Omental fat pad (tissue), 4 donors: ENCODE measurements at places on chromosomes 6 and 20. TPM values are rescaled to one million over a fixed set of nuclear protein-coding genes. Genes with fewer than 3 reads are reported as not detected.

GRCh38 chr6:85678026-85678601 lies 35.4 kb upstream of the SYNCRIP start:
- DNase-seq: no peak

DNA sequence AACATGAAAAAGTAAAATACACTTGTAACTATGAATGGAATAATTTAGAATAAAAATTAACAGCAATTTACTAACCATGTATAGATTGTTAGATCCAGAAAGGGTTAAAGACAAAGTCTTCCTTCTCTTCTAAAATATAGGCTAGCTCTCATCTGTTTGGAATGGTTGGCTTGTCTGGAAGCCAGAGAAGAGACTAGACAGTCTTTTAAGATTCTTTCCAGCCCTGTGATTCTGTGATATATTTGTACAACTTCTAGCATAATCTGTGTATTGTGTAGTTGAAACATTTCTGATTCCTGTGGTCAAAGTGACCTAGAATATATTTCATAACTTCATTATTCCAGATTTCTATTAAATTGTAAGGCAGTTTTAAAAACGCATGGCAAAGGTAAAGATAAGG lies 196.6 kb downstream of the UST start:
- DNase-seq: no peak

DNA sequence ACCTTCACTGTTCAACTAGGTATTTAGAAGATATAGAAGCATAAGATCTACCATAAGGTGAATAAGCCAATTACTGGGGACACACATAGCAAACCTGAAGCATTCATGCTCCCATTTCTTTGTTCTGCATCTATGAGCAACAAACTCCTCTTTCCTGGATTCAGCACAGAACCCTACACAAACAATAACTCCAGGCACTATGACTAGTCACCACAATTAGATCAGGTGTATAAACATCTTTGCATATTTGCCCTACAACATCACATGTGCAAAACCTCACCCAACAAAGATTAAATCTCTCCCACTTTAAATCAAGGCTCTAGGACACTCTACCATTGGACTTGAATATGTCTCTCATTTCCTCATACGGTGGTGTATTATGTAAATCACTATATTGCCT lies 652.3 kb downstream of the EPHA7 start:
- no peak for DNase-seq

GRCh38 chr6:37442416-37443215 lies 9.6 kb downstream of the CMTR1 start:
- no peak for DNase-seq

DNA sequence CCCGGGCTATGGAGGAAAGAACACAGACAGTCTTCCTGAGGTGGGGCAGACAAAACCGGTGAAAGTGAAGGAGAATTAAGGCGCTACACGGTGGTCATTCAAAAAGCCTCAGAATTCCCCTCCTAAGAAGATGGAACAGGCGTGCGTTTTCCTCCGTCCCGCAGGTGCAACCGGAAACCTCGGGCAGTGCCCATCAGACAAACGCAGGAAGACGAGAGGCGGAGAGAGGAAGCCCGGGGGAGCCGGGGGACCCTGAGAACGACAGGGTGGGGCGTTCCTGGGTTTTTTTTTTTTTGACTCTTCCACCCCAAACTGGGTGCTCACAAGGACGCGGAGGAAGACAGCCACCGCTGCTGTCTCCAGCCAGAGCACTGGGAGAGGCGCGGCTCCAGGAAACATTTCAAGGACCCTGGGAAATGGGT lies 25.4 kb downstream of the TTLL2 start:
- no peak for DNase-seq

DNA sequence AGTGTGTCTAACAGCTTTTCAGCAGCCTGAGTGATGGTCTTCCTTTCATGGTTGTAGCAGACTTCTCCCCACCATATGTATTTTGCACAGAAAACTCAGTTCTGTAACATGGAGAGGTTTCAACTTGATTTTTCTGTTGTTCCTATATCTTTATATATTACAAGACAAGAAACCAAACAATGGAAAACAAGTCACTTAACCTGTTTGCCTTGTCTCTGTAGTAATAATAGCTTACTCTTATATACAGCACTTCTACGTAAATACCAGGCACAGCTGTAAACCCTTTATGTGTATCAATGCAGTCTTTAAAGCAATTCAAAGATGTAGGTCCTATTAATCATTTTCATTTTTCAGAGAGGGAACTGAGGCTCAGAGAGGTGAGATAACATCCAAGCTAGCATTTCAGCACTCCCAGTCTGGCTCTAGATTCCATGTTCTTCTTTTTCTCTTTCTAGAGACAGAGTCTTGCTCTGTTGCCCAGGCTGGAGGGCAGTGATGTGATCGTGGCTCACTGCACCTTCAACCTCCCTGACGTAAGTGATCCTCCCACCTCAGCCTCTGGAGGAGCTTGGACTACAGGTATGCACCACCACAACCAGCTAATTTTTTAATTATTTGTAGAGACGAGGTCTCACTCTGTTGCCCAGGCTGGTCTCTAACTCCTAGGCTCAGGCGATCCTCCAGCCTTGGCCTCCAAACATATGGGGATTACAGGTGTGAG lies 90.4 kb downstream of the DTNBP1 start:
- DNase-seq: no peak

DNA sequence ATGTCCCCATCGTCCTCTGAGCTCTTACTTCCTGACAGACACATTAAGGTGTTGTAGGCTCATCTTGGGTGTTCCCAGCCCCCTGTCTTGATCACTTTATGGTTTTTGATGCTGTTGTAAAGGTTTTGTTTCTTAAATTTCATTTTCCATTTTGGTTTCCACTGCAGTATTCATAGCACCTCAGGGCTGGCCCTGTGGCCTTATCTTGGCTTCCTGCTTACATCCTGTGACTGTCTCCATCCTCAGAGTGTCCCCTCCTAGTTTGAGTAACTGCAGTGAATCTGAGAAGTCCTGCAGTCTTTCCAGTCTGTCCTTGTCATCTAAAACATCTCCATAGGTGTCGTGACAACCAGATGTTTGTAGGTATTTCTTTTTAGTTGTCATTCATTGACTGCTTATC lies 50.9 kb downstream of the JARID2 start:
- no peak for DNase-seq

DNA sequence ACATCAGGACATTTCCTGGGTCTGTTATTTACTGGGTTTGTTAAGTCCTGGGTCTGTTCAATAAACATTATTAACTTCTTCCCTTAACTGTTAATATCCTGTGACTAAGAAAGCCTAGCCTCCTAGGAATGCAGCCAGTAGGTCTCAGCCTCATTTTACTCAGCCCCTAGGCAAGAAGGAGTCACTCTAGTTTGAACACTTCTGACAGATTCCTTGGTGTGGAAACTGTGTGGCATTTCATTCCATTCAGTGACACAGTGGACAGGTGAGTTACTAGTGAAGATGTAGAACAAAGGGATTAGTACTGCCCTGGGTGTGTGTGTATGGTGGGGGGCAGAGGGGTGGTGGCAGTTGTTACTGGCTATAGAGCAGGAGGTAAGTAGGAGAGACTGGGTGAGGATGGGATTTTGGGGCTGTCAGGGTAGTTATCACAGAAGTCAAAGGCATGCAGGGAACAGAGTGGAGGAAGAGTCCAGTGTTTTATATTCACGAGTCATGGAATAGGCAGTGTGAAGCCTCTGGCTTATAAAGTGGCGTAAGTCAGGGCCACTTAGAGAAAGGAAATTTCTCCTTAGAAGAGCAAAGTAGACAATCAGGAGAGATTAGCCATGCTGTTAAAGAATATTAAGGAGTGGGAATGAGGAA lies 28.4 kb downstream of the RNF182 start:
- no peak for DNase-seq

DNA sequence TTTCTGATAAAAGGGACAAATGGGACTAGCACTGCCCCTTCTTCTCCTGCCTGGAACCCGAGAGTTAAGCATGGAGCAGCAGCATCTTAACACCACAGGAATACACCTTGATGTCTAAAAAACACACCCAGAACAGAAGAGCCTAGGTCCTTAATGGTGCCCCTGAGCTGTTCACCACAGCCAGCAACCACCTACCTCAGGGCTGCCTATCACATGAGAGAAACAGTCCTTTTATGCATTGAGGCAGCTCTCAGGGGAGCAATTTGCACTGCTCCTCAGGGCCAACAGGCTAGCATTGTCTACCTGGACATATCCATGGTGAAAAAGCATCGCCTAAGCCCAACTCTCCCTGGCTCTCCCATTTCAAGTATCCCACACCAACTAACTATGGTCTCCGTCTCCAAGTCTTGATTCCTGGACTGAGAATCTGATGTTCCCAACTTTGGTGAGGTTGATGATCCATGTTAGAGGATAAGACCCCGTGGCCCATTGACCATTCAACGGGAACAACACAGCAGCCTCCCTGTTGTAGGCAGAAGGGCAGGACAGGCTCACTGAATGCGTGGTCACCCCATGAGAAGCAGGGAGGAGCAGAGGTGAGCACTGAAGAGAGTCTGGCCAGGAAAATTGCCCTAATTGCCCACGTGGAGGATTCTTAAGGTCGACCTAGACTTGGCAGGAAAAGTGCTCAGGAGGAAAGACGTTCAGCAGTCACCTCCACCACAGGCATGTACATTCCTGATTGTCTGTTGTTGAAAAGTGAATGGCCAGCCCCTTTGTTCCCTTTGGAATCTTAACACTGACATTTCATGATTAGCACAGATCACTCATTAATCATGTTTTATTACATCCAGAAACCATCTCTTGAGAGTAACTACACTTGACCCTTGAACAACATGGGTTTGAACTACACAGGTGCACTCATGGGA lies 4.2 kb upstream of the APMAP start:
- DNase-seq: no peak

DNA sequence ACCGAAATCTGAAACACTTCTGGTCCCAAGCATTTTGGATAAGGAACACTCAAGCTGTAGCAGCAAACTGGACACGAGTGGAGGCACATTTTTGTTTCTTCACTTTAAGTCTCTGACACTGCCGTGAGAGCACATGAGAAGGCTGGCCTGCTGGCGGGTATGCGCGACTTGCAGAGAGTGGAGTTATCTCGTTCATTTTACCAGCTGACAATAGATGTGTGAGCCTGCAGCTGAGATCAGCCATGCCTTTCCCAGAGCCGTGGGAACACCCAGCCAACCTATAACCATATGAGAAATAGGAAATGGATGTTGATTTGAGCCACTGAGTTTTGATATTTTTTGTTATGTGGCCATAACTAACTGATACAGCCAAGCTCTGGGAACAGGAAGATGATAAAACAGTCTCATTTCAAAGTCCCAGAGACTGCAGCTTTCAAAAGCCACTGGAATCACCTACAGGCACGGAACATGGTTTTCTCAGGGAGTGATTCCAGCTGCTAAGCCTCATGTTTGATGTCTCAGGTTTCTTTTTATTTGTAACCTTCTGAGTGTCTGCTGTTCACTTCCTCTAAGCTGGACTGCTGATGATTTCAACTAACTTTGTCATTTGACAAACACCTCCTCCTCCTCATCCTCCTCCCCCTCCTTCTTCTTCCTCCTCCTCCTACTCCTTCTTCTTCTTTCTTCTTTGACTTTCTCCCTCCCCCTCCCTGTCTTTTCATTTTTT lies 28.6 kb upstream of the LAMP5 start:
- no peak for DNase-seq

The RIPPLY2 gene
- total RNA-seq: not detected

The MCCD1 gene
- not detected for total RNA-seq

The SLA2 gene
- total RNA-seq: 1.6 TPM

The C6orf118 gene
- total RNA-seq: not detected
